ENCODE measurements at places on chromosomes 6 and 20.

DNA sequence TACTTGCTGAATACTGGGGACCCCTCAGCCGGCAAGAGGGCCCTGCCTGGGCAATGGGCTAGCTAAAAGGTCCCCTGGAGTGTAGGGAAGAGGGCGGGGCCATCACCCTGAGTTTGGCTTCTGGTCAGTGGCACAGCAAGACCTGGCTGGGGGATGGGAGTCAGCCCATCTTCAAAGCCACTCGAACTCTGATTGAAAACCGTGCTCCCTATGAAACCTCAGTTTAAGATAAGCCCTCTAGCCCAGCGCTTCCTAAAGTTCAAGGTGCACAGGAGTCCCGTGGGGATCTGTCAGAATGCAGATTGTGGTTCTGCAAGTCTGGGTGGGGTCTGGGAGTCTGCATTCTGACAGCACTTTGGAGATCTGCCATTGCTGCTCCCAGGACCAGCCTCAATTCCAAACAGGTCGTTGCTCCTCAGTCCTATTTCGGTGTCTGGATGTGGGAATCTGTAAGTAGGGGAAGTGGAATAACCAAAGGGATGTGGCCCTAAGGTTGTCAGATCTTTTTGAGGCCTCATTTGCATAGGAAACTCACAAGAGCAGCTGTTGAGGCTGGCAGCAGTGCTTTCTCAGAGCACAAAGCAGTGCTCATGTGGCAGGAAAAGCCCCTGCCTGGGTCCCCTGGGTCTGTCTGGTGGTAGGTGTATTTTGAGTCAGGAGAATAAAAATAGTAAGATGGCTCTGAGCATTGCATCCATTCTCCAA lies 85.3 kb upstream of the SCP2D1 start:
- no peak for DNase-seq

DNA sequence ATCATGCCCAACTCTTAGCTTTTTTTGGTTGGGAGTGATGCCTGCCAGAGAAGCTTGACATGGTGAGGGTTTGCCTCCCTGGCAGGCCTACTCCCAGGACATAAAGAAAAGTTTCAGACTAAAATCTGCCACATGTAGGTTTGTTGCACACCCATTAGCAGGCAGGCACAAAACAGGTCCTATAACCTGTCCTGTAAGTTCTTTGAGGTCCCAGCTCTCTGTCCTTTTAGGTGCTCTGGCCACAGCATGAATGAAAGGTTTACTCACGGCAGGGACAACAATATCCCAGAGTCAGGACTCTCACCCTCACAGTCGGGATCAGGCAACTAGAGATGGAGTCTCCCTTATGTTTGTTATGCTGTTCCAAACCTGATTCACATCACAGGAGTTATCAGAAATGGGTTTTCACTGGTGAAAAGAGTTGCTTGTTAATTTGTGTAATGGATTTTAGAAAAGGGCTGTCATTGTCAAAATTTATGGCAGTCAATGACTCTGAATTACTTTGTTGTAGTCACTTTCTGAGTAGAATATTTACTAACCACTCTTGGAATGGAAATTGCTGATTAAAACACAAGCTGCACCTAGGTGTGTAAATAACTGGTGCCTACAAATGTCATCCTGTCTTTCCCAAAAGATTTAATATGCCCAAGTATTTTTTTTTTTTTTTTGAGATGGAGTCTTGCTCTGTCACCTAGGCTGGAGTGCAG lies 5.8 kb upstream of the SRPK1 start:
- DNase-seq: no peak

- DNase-seq: no peak
Measured at GRCh38 chr6:68108233-68108835, 526.7 kb upstream of the ADGRB3 start.

GRCh38 chr6:8743170-8743745 lies 307.9 kb upstream of the SLC35B3 start:
- no peak for DNase-seq

DNA sequence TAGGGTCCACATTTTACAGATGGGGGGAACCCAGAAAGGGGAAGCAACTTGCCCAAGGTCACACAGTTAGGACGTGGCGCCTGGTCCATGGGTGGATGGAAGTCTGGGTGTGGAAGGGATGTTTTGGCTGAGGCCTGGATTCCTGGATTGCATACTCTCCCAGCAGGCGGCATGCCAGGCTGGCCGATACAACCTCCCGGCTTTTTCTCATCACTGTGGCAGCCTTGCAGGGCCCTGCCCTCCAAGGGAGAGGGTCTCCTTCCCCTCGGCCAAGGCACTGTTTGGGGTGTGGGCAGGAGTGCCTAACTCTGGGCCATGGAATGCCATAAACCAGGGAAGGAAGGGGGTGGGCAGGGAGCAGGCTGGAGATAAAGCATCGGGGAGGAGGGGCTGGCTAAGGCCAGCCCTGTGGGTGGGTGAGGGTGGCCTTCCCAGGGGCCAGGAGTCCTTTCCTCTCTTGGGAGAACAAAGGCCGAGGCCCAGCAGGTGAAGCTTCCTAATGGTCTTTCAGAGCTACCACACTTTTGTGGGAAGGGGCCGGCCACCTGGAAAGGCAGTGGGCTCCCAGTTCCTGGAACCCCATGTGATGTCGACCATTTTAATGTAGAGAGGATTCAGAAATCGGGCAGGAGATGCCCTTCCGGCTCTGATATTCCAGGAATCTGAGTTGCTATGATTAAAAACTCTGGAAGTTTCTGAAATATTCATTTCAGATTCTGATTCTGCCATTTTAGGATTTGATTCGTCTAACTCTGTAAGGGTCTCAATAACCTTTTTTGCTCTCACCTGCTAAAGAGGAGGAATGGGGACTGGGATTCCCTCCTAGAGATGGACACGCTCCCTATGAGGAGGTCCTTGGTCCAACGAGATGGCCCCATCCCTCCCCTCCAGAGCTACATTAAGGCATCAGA lies 4.2 kb downstream of the FOXS1 start:
- DNase-seq: no peak

- DNase-seq: no peak
Measured at GRCh38 chr6:142478117-142478516, 176.3 kb downstream of the ADGRG6 start.

DNA sequence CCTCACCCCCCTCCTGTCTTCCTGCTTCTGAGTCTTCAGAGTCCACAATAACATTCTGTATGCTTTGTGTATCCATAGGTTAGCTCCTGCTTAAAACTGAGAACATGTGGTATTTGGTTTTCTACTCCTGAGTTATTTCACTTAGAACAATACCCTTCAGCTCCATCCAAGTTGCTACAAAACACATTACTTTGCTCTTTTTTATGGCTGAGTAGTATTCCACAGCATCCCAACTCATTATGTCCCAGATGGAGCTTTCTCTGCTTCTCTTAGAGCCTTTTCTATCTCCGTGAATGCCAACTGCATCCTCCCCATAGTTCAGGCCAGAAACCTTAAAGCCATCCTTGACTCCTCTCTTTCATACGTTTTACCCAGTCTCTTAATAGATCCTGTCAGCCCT lies 55.8 kb downstream of the STMND1 start:
- no peak for DNase-seq
